ENCODE measurements at places on chromosomes 16 and 17.

DNA sequence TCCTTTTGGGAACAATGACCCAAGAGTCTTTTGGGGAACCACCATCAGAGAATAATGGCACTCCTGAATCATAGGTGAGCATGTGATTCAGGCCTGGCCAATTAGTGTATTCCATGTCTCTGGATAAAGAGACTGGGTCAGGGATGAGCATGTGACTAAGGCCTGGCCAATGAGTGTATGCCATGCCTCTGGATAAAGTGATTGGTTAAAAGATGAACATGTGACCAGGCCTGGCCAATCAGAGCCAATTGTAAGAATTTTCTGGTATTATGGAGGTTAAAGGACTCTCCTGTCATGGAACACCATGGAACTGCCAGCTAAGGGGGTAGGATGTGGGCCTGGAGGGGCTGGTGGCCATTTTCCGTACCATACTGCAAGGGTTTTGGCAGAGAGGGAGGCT, 194.3 kb downstream of the C16orf78 start:
- no peak for DNase-seq

GRCh38 chr16:866252-866896, 65.8 kb upstream of the GNG13 start:
- no peak for DNase-seq

- peak; percentile 31 for DNase-seq
Observed at GRCh38 chr17:10875984-10876555, 38.2 kb upstream of the PIRT start.

DNA sequence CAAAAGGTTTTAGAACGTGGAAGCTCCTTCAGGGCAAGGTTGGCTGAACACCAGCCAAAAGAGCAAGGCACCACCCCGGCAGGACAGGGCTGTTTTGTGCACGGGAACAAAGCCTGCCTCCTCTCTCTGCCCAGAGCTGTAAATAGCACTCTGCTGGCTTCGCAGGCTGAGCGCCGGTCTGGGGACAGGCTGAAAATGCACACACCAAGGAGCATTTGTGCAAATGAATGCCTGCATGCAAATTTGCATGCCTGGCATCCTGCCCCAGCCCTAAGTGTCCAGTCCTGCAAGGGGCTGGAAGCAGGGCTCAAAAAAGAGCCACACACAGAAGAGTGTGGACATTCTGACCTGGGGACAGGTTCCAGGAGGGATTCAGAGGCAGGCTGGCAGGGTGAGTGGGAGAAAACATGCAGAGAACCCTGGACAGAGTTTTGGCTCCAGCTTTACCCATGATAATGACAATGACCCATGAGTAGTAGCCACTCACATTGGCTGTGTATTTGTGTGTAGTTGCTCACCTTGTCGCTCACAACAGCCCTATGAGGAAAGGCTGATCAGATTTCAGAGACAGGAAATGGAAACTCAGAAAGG, 11.7 kb downstream of the ABAT start:
- no peak for DNase-seq

- DNase-seq: no peak
Observed at GRCh38 chr16:79170555-79171246, 429.8 kb downstream of the MAF start.
